ENCODE measurements at places on chromosomes 11 and 22. TPM values are rescaled to one million over a fixed set of nuclear protein-coding genes. Genes with fewer than 3 reads are reported as not detected.

- no peaks in the 10 kb centered on the region for H3K4me1 ChIP-seq
- no peaks in the 10 kb centered on the region for H3K36me3 ChIP-seq
- H3K27ac ChIP-seq, result no peak overlapping the region
- H3K27me3 ChIP-seq, result no peaks in the 10 kb centered on the region
These were observed 319.7 kb downstream of the LARGE1 start for GRCh38 chr22:33600595-33600994.

The BDNF gene
- total RNA-seq, result not detected

The KCTD21 gene
- total RNA-seq, result 7.3 TPM

DNA sequence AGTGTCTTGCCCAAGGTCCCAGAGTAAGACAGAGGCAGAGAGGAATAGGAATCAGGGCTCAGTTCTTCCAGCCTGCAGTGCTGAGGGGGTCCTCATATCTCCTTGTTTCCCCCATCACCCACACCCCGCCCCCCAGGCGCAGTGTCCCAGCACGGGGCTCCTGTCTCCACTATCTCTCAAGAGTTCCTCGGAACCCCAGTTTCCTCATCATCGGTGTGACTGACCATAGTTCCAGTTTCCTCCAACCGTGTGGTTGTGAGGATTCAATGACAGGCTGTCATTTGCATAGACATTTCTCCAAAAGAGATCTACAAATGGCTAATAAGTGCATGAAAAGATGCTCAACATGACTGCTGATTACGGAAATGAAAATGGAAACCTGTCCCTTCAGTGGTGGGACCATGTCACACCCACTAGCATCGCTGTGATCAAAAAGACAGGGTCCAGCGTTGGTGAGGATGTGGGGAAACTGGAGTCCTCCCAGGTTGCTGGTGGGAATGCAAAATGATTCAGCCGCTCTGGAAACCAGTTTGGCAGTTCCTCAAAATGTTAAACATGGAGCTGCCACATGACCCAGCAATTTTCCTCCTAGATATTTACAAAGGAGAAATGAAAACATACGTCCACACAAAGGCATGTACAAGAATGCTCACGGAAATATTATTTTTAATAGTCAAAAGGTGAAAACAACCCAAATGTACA, 31.8 kb upstream of the PDGFB start:
- H3K36me3 ChIP-seq, result no peaks in the 10 kb centered on the region
- no peak overlapping the region for H3K27ac ChIP-seq
- H3K4me3 ChIP-seq, result no peak overlapping the region

GRCh38 chr11:9039198-9039597, 35.4 kb upstream of the NRIP3 start:
- H3K36me3 ChIP-seq, result no peaks in the 10 kb centered on the region
- no peak overlapping the region for H3K4me3 ChIP-seq
- no peak for DNase-seq
- H3K27me3 ChIP-seq, result peaks cover 12% of the 10 kb centered on the region
- H3K4me1 ChIP-seq, result no peaks in the 10 kb centered on the region

The TENM4 gene
- total RNA-seq, result not detected

DNA sequence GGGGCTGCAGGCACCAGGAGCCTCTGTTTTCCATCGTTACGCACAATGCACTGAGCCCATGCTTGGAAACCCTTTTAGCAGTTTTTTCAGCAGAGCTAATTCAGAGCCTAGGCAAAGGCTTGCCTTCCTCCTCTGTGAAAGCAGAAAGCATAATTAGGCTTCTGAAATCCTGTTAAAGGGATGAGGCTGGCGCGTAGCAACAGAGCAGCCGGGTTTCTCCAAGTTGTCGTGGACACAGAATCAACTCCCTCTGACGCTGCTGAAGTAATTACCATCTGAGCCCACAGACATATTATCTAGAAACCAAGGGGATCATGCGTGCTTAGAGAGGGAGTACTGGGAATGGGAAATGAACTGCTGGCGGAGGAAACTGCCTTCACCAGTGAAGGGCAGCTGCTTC, 85.4 kb downstream of the MYO18B start:
- no peaks in the 10 kb centered on the region for H3K36me3 ChIP-seq
- peaks cover 2% of the 10 kb centered on the region for H3K27me3 ChIP-seq
- no peak for DNase-seq

- no peaks in the 10 kb centered on the region for H3K27me3 ChIP-seq
- peaks cover 95% of the 10 kb centered on the region for H3K4me1 ChIP-seq
- peak overlapping the region; percentile 82 for H3K27ac ChIP-seq
- DNase-seq, result no peak
These were observed 119.2 kb downstream of the ETS1 start for GRCh38 chr11:128468111-128468510.

DNA sequence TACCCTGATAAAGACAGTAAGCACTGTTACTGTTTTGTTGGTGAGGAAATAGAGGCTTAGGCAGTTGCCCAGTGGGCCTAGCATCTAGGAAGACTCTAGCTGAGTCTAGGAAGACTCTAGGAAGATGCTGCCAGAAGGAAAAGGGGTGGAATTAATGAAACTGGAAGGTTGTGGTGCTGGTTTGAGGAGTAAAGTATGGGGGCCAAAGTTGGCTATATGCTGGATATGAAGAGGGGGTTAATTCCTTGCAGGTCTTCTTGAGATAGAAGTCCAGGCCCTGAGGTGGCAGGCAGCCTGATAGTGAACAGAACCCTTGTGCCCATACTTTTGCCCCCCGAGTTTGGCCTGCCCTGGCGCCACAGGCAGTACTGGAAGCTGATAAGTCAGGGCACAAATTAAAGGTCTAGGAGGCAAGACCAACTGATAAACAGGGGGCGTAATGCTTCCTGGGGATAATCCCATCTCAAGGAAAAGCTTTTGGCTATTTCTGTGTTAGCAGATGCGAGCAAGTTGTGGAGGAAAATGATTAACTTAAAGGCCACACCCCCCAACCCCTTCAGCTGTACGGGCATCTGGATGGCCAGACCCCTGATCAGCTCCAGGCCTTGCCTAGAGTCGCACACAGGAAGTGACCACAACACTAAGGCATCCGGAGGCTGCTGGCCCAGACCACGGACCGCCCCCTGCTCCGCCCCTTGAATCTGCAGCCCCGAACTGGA, 3.1 kb downstream of the ILK start:
- no peak overlapping the region for H3K27ac ChIP-seq
- no peaks in the 10 kb centered on the region for H3K27me3 ChIP-seq
- H3K36me3 ChIP-seq, result peaks cover 50% of the 10 kb centered on the region
- DNase-seq, result peak; percentile 89

- DNase-seq, result peak; percentile 82
- H3K4me1 ChIP-seq, result peaks cover 8% of the 10 kb centered on the region
- H3K27me3 ChIP-seq, result peaks cover 5% of the 10 kb centered on the region
- no peaks in the 10 kb centered on the region for H3K36me3 ChIP-seq
- no peak overlapping the region for H3K4me3 ChIP-seq
- H3K27ac ChIP-seq, result no peak overlapping the region
These were observed 21.4 kb upstream of the PANX2 start for GRCh38 chr22:50148991-50149721.

DNA sequence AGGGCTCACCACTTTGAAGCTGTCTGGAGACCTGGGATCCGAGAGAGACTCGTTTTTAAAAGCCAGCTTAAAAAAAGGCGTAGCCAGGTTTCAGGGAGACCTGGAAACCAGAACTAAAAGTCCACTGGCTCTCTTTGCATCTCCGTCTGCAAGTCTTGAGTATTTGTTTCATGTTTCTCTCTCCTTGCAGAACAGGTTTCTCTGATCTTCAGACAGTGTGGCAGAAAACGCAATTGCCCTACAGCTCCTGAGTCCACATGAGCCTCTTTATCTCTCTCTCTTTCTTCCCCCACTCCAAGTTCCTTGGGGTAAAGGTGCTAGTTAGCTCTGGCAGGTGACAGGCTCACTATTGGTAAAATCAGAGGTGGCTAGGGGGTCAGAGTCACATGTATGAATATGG, 67.0 kb upstream of the AMPD3 start:
- H3K27me3 ChIP-seq, result peaks cover 22% of the 10 kb centered on the region
- no peaks in the 10 kb centered on the region for H3K36me3 ChIP-seq
- no peaks in the 10 kb centered on the region for H3K4me1 ChIP-seq
- no peak for DNase-seq
- H3K4me3 ChIP-seq, result no peak overlapping the region

DNA sequence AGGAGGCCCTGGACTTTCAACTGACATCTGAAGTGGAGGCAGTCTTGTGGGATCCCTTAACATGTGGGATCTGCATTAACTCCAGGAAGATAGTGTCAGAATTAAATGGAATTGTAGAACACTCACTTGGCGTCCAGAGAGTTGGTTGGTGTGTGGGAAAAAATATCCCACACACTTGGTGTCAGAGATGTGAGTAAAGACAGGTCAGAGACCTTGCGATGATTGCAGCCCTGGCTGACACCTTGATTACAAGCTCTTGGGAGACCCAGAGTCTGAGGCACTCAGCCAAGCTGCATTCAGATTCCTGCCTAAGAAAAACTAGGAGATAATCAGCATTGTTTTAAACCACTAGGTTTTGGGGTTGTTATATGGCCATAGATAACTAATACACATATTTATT, 7.2 kb upstream of the TPCN2 start:
- no peak overlapping the region for H3K4me3 ChIP-seq
- no peak overlapping the region for H3K27ac ChIP-seq
- no peaks in the 10 kb centered on the region for H3K36me3 ChIP-seq
- DNase-seq, result no peak

- peak overlapping the region; percentile 77 for H3K4me3 ChIP-seq
- peaks cover 51% of the 10 kb centered on the region for H3K4me1 ChIP-seq
- peak overlapping the region; percentile 68 for H3K27ac ChIP-seq
- H3K27me3 ChIP-seq, result peaks cover 18% of the 10 kb centered on the region
- DNase-seq, result peak; percentile 83
These were observed 416 bp upstream of the GAB2 start for GRCh38 chr11:78417888-78418583.
